ENCODE measurements at places on chromosomes 5 and 9.

- DNase-seq = peak; percentile 29
These were observed 273.2 kb upstream of the PRDM9 start for GRCh38 chr5:23234197-23234596.

DNA sequence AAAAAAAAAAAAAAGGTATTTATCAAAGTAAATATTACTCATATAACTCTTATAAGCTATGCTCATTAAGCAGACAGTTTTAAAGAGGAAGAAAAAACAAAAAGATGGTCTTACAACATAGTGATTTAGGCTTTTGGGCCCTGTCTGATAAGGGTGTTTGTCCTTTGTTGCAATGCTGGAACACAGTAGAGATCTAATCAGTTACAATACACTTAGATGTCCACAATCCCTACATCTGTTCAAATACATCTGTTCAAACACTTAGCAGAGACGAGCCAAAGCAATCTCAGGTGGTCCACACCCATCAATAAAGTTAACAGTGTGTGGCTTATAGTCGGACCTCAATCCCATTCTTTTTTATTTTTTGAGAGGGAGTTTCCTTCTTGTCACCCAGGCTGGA is 11.0 kb downstream of the PRXL2C start:
- DNase-seq = no peak

DNA sequence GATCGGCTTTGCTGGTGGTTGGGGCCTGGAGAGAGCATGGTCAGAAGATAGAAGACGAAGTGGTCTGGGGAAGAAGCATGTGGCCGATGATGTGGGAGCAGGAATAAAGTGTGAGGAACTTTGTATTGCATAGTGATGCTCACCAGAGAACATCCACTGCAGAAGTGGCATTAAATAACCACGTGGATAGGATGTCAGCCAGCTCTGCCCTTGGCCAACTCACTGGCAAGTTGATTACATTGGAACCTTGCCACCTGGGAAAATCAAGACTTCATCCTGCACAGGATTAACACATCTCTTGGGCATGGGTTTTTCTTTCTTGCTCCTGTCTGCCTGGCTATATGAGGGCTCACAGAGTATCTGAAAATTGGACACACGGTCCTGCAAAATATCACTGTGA is 217.4 kb downstream of the DMRT2 start:
- DNase-seq = no peak

DNA sequence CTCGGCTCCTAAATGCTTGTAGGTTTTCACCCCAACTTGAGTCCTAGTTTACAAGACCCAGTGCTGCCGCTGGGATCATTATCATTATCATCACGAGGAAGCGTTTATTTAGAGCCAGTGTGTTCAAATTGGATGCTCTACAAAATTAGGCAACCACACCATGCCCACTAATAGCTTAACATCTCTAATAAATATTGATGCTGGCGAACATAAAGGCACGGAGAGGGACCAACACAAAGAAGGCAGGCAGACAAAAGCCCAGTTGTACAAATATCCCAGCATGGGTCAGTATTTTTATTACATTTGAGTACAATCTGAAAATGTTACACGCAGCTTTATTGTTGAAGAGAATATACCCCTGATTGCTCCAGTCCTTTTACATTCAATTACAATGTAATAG is 4.7 kb downstream of the CFAP77 start:
- no peak for DNase-seq

- DNase-seq = no peak
These were observed 369.9 kb upstream of the PTGER4 start for GRCh38 chr5:40309851-40310250.

DNA sequence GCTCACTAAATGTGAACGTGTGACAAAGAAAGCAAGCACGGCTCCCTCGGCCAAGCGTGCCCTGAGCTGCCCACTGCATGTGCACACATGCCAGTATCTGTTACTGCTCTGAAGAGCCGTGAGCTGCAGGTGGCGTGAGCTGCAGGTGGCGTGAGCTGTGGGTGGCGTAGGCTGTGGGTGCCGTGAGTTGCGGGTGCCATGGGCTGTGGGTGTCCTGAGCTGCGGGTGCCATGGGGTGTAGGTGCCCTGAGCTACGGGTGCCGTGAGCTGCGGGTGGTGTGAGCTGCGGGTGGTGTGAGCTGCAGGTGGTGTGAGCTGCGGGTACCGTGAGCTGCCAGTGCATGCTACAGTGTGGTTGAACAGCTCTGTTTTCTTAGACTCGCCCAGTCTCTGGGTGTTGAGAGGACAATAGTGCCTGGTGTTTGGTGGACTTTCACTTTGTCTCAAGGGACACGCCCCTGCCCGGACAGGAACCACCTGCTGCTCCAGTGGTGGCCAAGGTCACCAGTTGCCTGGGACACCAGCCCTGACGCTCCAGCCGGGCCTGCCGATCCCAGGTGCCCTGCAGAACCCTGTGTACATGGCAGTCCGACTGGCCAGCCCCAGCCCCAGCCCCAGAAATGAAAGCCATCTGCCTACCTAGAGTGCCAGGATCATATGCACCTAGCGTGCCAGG is 6.7 kb downstream of the CCDC187 start:
- DNase-seq = no peak

DNA sequence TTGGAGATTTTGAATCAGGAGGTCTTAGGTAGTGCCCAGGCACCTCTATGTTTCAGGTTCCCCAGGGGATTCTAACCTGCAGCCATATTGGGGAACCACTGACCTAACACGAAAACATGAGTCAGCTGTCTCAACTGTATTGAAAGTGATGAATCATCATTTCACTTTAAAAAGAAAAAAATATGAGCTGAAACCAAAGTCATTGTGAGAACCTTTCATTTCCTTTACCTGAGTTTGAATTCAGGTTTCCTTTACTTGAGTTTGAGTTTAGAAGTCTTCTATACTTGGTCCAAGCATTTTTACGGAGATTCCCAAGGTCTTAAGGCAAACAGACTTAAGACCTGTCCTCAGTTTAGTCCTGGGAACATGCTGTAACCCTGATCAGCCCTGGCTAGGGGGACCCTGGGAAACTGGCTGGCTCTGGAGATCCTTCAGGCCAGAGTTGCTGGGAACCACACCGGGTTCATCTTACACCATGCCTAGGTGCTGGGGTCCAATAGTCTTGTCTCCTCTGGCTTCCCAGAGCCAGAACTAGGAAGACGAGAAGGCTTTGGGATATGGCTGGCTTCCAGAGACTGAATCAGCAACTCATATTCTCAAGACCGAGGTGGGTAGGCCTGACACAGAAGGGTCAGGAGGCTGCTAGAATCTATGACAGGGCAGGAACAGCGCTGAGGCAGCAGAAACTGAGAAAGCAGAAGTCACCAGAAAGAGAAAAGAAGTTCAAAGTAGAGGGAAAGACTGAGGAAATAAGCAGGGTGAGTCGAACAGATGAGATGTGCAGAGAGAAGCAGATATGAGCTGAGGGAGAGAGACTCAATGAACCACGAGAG is 16.4 kb upstream of the PDCD1LG2 start:
- no peak for DNase-seq
